Body of pancreas (tissue), 4 donors: ENCODE measurements at places on chromosomes 7 and 10. TPM values are rescaled to one million over a fixed set of nuclear protein-coding genes. Genes with fewer than 3 reads are reported as not detected.
A peak's percentile ranks its signal among the peaks of the same experiment; 100 is the strongest.

The GARIN1A gene
- total RNA-seq, result 0.52 TPM

GRCh38 chr7:1458683-1459511, at the start of gene MICALL2:
Gene MICALL2 (minus strand): TSS chr7:1459470. CDS start chr7:1459326, 144 bp downstream.
- H3K27me3 ChIP-seq, result no peaks in the 10 kb centered on the region
- peak within 1 kb of the TSS; percentile 36 for H3K4me3 ChIP-seq
- H3K36me3 ChIP-seq, result no peaks in the 10 kb centered on the region
- H3K27ac ChIP-seq, result peak within 1 kb of the TSS; percentile 91

- H3K4me3 ChIP-seq, result no peak overlapping the region
- H3K27ac ChIP-seq, result peak overlapping the region; percentile 5
- peak; percentile 39 for DNase-seq
- no peaks in the 10 kb centered on the region for H3K4me1 ChIP-seq
- no peaks in the 10 kb centered on the region for H3K36me3 ChIP-seq
Measured at GRCh38 chr10:103676058-103676785, 179.2 kb downstream of the SH3PXD2A start.

DNA sequence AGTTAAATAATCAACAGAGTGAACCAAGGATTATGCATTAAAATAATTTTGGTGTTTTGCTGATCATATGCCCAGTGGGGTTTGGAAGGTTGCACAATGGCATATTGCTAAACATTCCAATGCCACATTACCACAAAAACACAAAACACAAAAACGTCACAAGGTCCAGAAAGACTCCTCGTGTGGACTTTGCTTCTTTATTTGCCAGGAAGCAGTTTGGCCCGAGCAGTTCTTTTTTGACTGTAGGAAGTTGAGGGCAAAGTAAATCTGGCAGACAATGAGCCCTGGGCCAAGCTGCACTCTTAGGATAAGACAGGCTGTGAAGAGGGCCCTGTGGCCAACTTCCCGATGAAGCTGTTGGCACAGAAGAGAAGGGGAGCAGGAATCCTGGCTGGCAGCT, 39.2 kb upstream of the SLC35B4 start:
- H3K4me3 ChIP-seq, result no peak overlapping the region
- peak overlapping the region; percentile 67 for H3K27ac ChIP-seq
- no peaks in the 10 kb centered on the region for H3K36me3 ChIP-seq
- DNase-seq, result peak; percentile 57
- H3K4me1 ChIP-seq, result peaks cover 50% of the 10 kb centered on the region

The HOXA11 gene
- not detected for total RNA-seq

The TMEM140 gene
- 4.0 TPM for total RNA-seq

DNA sequence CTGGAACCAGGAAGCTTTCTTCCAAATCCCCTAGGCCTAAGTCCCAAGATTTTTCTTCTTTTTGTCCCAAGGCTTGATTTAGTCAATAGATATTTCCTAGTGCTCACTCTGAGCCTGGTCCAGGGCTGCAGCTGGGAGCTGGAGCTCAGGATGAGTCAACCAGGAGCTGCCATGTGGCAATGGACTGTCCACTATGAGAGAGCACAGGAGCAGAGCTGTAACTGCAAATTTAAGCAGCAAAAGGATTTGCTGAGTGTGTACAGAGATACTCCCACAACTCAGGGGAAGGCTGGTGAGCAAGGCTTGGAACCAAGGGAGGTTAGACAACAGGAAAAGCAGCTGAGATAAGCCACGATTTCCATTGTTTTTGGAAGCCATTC, 92.1 kb upstream of the CXCL12 start:
- no peak overlapping the region for H3K4me3 ChIP-seq
- no peak for DNase-seq
- H3K27me3 ChIP-seq, result no peaks in the 10 kb centered on the region
- H3K36me3 ChIP-seq, result no peaks in the 10 kb centered on the region

DNA sequence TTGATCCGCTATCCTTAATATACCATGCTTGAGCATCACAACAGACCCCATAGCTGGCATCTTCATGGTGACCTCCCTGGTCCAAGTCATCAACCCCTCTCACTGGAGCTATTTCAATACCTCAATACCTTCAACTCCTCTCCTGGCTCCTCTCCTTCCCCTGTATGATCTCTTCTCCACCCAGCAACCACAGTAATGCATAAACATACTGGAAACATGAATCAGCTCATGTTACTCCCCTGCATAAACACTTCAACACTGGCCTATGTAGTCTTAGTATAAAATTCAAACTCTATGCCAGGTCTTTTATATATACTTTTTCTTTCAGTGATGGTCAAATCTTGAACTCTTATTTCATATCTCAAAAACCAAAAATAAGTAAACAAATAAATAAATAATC, 31.8 kb upstream of the TMEM273 start:
- no peaks in the 10 kb centered on the region for H3K27me3 ChIP-seq
- DNase-seq, result no peak
- H3K4me1 ChIP-seq, result no peaks in the 10 kb centered on the region
- H3K36me3 ChIP-seq, result no peaks in the 10 kb centered on the region

DNA sequence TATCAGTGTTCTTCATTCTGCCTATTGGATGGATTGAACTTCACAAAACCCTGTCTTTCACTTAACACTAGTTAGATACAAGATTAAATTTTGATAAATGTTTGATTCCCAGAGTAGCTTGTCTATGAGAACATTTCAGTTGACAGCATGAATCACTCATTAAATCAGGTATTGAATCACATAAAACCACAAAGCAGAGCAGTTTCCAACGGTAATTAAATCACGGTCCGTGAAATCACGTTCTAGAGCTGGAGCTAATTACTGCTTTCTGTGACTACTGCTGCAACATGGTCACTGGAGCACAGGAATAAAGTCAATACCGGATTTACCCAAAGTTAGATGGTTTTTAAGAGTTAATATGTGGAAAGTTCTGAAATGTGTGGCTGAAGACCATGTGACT, 257.8 kb upstream of the PCDH15 start:
- no peak for DNase-seq
- no peaks in the 10 kb centered on the region for H3K27me3 ChIP-seq
- H3K4me1 ChIP-seq, result no peaks in the 10 kb centered on the region
- H3K36me3 ChIP-seq, result no peaks in the 10 kb centered on the region

- H3K27me3 ChIP-seq, result no peaks in the 10 kb centered on the region
- no peak for DNase-seq
- no peak overlapping the region for H3K27ac ChIP-seq
- no peaks in the 10 kb centered on the region for H3K36me3 ChIP-seq
- no peaks in the 10 kb centered on the region for H3K4me1 ChIP-seq
- H3K4me3 ChIP-seq, result no peak overlapping the region
Measured at GRCh38 chr7:4010061-4010605, 672.0 kb upstream of the FOXK1 start.

The AGAP6 gene
- 16.9 TPM for total RNA-seq
